ENCODE measurements at places on chromosomes 5 and 9. TPM values are rescaled to one million over a fixed set of nuclear protein-coding genes. Genes with fewer than 3 reads are reported as not detected.

FGF18 gene
- not detected for total RNA-seq

PCDHB13 gene
- 0.39 TPM for total RNA-seq

GRCh38 chr5:3596261-3596825 lies 711 bp downstream of the IRX1 start:
- DNase-seq = peak; percentile 37

DNM1 gene
- total RNA-seq = 14.0 TPM

DNA sequence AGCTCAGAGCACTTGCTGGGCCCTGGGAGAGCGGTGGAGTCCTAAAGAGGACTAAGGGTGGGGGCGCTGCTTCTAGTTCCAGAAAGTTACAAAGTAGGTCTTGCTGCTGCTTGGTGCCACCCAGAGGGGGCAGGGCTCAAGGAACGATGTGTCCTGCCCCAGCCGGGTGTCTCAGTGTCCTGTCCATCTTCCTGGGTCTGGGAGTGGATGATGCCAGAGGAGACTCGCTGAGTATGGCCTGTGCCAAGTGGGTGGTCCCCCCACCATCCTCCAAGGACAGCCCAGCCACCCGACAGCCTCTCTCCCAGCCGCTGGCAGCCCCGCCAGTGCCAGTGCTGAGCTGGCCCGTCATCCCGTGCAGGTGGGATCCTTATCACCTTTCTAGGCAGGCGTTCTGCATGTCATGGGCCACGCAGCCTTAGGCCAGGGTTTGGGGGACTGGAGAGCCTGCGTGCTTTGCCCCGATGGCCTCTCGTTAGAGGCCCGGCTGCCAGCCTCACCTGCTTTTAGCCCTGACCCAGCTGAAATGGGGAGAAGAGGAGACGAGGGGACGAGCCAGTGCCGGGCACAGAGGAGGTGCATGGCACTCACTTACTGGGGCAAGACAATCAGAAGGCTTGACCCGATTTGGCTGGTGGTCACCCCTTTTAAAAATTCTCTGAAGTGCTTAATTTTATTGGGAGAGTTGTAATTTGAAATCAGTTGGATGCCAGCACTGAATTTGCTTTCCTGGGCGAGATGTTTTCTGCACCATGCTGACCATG lies 5.6 kb downstream of the WNK2 start:
- no peak for DNase-seq

IFNA13 gene
- total RNA-seq = not detected

Measured in M059J (cell line).